ENCODE measurements at places on chromosomes 5 and 9. TPM values are rescaled to one million over a fixed set of nuclear protein-coding genes. Genes with fewer than 3 reads are reported as not detected.

Gene APBA1
- 3.1 TPM for total RNA-seq

Gene ZBED3
- 0.73 TPM for total RNA-seq

Gene MSANTD3
- total RNA-seq, result 77.4 TPM

Gene ACOT12
- total RNA-seq, result not detected

Gene PCDHGB5
- total RNA-seq, result 12.1 TPM

Gene IL3
- total RNA-seq, result not detected

Gene SLC22A4
- total RNA-seq, result 5.1 TPM

Gene ABLIM3
- 68.8 TPM for total RNA-seq

Gene GAPT
- total RNA-seq, result not detected

Gene SPACA9
- total RNA-seq, result 2.3 TPM

Gene KLF4
- 36.0 TPM for total RNA-seq

Gene FAM219A
- 9.6 TPM for total RNA-seq

Gene GOLGA2
- total RNA-seq, result 61.4 TPM

Gene KCNN2
- total RNA-seq, result not detected

Gene XRCC4
- 11.4 TPM for total RNA-seq

Gene NMUR2
- not detected for total RNA-seq

Gene DIRAS2
- not detected for total RNA-seq

Gene GLRA1
- not detected for total RNA-seq

Gene CRB2
- not detected for total RNA-seq

Gene RGS7BP
- total RNA-seq, result not detected

Gene FOXD4L6
- total RNA-seq, result 0.37 TPM

Gene EQTN
- total RNA-seq, result not detected

Gene PRDM9
- total RNA-seq, result not detected

Gene PCDHGC3
- 61.0 TPM for total RNA-seq

Gene SPINK6
- not detected for total RNA-seq

Gene TTC23L
- not detected for total RNA-seq

Gene PKD2L2
- total RNA-seq, result not detected

Gene TAF11L14
- not detected for total RNA-seq

Gene VDAC1
- 397 TPM for total RNA-seq

Gene MUSK
- total RNA-seq, result under 0.01 TPM

Gene PCDHAC1
- not detected for total RNA-seq

Gene BSPRY
- total RNA-seq, result not detected

Gene CCDC69
- 5.1 TPM for total RNA-seq

Gene CDH18
- total RNA-seq, result 0.39 TPM

Gene PCDHA9
- total RNA-seq, result under 0.01 TPM

Gene CSF2
- not detected for total RNA-seq

Gene PDGFRB
- total RNA-seq, result 297 TPM

Gene SLIT3
- 2.9 TPM for total RNA-seq

Gene TEX53
- not detected for total RNA-seq

Gene NKD2
- 0.20 TPM for total RNA-seq

All from subcutaneous preadipocyte (primary cell).